PC-9 (cell line): ENCODE measurements at places on chromosomes 7 and 10. TPM values are rescaled to one million over a fixed set of nuclear protein-coding genes. Genes with fewer than 3 reads are reported as not detected.

- H3K4me1 ChIP-seq: no peaks in the 10 kb centered on the region
- H3K27ac ChIP-seq: no peak overlapping the region
- no peaks in the 10 kb centered on the region for H3K36me3 ChIP-seq
- no peak overlapping the region for H3K4me3 ChIP-seq
- H3K27me3 ChIP-seq: no peaks in the 10 kb centered on the region
Measured at GRCh38 chr7:139482662-139483466, 609 bp downstream of the KLRG2 start.

DNA sequence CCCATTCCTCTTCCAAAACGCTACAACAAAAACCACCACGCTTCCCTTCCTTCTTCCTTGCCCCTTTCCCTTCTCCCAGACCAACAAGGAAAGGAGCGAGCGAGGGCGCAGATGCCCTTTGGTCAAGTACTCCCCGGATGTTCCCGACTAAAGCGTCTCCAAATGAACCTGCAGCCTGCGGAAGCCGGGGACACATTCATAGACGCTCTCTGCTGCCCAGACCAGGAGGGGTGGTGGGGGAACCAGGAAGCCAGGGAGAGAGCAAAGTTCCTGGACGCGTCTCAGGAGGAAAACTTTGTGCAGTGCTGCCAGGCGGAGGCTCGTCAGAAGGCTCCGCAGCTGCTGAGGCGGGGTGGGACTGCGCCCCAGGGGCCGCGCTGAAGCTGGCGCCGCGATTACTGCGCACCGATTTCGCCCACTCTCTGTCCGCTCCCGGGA lies 754 bp downstream of the SEMA3D start:
- no peak overlapping the region for H3K27ac ChIP-seq
- peak overlapping the region; percentile 63 for H3K4me3 ChIP-seq
- no peaks in the 10 kb centered on the region for H3K36me3 ChIP-seq

- DNase-seq: no peak
- H3K4me1 ChIP-seq: no peaks in the 10 kb centered on the region
- no peaks in the 10 kb centered on the region for H3K36me3 ChIP-seq
Measured at GRCh38 chr7:4054158-4054557, 627.9 kb upstream of the FOXK1 start.

- no peaks in the 10 kb centered on the region for H3K36me3 ChIP-seq
- H3K4me1 ChIP-seq: no peaks in the 10 kb centered on the region
- DNase-seq: no peak
- H3K4me3 ChIP-seq: no peak overlapping the region
- no peak overlapping the region for H3K27ac ChIP-seq
- no peaks in the 10 kb centered on the region for H3K27me3 ChIP-seq
Measured at GRCh38 chr7:139576179-139576973, 52.9 kb downstream of the CLEC2L start.

DNA sequence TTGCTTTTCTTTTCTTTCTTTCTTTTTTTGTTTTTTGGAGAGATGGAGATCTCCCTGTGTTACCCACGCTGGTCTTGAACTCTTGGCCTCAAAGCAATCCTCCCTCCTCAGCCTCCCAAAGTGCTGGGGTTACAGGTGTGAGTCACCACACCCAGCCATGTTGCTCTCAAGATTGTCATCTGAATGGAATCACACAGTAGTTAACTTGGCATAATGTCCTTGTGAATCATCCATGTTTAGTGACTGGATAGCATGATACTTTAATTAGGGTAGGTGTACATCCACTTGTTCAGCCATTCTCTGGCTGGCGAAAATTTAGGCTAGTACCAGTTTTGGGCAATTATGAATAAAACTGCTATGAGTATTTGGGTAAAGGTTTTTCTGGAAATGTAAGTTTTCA lies 15.4 kb upstream of the GRB10 start:
- H3K4me3 ChIP-seq: no peak overlapping the region
- H3K4me1 ChIP-seq: peaks cover 13% of the 10 kb centered on the region
- peak; percentile 62 for DNase-seq
- H3K27ac ChIP-seq: no peak overlapping the region
- no peaks in the 10 kb centered on the region for H3K36me3 ChIP-seq

- H3K4me3 ChIP-seq: peak overlapping the region; percentile 83
- peaks cover 49% of the 10 kb centered on the region for H3K4me1 ChIP-seq
- DNase-seq: peak; percentile 23
- H3K27me3 ChIP-seq: no peaks in the 10 kb centered on the region
- peaks cover 9% of the 10 kb centered on the region for H3K36me3 ChIP-seq
- peak overlapping the region; percentile 68 for H3K27ac ChIP-seq
Measured at GRCh38 chr7:17299483-17299991, 1.1 kb downstream of the AHR start.

DNA sequence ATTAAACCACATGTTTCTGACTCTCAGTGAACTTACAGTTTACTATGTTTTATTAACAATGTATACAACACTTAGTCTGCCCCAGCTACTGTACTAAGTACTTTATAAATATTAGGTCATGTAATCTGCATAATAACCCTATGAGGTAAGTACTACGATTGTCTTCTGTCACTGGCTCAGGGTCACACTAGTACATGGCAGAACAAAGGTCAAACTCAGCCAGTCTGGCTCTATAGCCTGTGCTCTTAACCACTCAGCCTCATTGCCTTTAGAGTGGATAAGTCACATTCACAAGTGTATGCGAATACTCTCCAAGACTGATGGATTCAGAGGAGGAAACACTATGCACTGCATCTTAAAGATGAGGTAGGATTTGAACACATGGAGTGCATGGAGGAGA lies 252.3 kb downstream of the KCNMA1 start:
- no peak for DNase-seq
- H3K27ac ChIP-seq: no peak overlapping the region
- no peak overlapping the region for H3K4me3 ChIP-seq

DNA sequence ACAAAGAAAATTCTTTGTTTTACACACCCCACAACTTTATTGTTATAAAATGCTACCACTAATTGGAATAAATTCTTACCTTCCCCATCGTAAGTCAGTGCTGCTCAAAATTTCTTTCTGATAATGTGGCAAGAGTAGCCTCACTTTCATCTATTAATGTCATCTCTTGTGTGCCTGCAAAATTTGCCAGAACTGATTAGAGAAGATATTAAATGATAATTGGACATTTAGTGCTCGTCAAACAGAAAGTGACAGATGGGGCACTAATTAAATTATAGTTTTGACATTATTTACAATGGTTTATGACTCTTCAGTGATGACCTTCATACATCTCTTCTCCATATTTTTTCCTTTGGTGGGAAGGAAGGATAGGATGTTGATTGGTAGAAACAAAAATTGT lies 690.9 kb downstream of the NXPH1 start:
- no peak overlapping the region for H3K4me3 ChIP-seq
- H3K27ac ChIP-seq: no peak overlapping the region
- H3K36me3 ChIP-seq: no peaks in the 10 kb centered on the region
- no peaks in the 10 kb centered on the region for H3K27me3 ChIP-seq
- H3K4me1 ChIP-seq: no peaks in the 10 kb centered on the region
- no peak for DNase-seq

- H3K36me3 ChIP-seq: 0 out of 2 replicates have a peak, but pooled peaks cover 11% of the 10 kb centered on the region
- no peak overlapping the region for H3K4me3 ChIP-seq
- H3K4me1 ChIP-seq: no peaks in the 10 kb centered on the region
- DNase-seq: no peak
Measured at GRCh38 chr7:114934713-114935112, 12.8 kb downstream of the MDFIC start.

GRCh38 chr10:124236816-124237215 lies 143.4 kb upstream of the CHST15 start:
- no peaks in the 10 kb centered on the region for H3K4me1 ChIP-seq
- H3K27ac ChIP-seq: no peak overlapping the region
- H3K4me3 ChIP-seq: no peak overlapping the region
- no peaks in the 10 kb centered on the region for H3K27me3 ChIP-seq

- H3K27me3 ChIP-seq: no peaks in the 10 kb centered on the region
- no peaks in the 10 kb centered on the region for H3K36me3 ChIP-seq
- H3K27ac ChIP-seq: no peak overlapping the region
- no peaks in the 10 kb centered on the region for H3K4me1 ChIP-seq
Measured at GRCh38 chr10:75386128-75386527, 15.4 kb downstream of the ZNF503 start.

DNA sequence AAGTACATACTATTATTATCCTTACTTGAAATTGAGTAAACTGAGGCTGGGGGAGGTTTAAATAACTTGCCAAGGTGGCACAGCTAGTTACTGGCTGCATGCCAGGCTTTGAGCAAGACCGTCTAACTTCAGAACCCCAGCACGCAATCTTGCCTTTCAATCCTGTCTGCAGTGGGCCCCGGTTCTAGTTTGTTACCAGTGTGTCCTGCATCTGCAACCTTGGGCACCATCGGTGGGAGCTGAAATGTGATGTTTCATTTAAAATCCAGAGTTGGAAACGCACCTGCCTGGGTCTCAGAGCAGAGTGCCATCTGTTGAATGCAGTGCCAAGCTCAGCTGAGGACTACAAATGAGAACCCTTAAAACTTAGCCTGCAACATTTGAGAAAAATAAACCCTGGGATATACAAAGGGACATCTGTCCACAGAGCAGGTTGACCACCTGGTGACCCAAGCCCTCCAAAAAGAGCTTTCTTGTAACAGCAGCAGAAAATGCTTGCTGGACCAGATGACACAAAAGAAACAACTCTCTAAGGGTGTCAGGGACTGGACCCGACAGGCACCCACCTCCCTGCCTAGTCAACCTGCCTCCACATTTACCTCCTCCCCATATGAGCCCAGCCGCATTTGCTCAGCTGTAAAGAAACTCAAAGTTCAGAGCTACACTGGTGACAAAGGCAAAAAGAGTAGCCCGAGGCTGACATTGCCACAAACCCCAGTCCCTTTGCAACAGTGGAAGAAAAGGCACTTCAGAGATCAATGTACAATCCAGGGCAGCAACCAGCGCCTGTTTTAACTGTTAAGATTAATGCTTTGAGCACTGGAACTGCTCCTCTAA lies 1.7 kb downstream of the SH3PXD2A start:
- no peak overlapping the region for H3K27ac ChIP-seq
- H3K27me3 ChIP-seq: no peaks in the 10 kb centered on the region
- H3K4me3 ChIP-seq: no peak overlapping the region; the same call in 1 of the 2 replicates
- no peak for DNase-seq

GRCh38 chr7:7452119-7452518 lies 83.6 kb downstream of the COL28A1 start:
- H3K4me3 ChIP-seq: no peak overlapping the region
- H3K36me3 ChIP-seq: no peaks in the 10 kb centered on the region
- no peaks in the 10 kb centered on the region for H3K4me1 ChIP-seq
- DNase-seq: no peak
- no peak overlapping the region for H3K27ac ChIP-seq

DNA sequence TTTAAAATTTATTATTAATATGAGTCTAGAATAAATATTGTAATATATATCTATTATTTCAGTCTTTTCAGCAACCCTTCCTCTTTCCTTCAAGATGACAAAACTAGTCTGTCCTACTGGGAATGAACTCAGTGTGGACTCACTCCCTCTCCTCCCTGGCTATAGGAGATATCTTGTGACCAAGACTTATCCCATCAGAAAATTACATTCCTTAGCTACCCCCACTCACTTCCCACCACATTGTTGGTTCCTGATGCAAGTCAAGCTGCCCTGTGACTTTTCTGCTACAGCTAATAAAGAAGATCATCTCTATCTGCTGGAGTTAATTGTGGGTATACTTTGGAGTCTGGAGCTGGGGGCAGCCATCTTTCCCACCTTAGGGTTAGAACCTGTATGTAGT lies 28.0 kb upstream of the MCU start:
- H3K27me3 ChIP-seq: no peaks in the 10 kb centered on the region
- H3K4me3 ChIP-seq: no peak overlapping the region
- peaks cover 33% of the 10 kb centered on the region for H3K4me1 ChIP-seq
- no peak for DNase-seq
- no peaks in the 10 kb centered on the region for H3K36me3 ChIP-seq

DNA sequence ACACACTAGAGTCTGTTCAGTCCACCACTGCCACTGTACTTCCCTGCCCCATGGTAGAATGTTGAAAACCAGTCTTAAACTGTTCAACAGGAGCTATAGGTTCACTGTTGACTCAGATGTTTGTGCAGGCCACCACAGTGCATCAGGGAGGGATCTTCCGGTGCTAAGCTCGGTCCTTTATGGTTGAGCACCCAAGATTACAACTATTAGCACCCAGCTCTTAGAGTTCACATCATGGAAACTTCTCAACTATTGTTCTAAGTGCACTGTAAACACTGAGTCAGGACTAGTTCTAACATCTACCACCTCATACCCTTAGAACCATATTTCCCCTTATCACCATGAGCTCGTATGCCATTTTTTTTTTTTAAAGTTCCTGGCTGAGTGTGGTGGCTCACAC lies 97.1 kb upstream of the MXI1 start:
- no peak overlapping the region for H3K4me3 ChIP-seq
- H3K36me3 ChIP-seq: no peaks in the 10 kb centered on the region
- H3K27me3 ChIP-seq: no peaks in the 10 kb centered on the region
- H3K27ac ChIP-seq: no peak overlapping the region

DNA sequence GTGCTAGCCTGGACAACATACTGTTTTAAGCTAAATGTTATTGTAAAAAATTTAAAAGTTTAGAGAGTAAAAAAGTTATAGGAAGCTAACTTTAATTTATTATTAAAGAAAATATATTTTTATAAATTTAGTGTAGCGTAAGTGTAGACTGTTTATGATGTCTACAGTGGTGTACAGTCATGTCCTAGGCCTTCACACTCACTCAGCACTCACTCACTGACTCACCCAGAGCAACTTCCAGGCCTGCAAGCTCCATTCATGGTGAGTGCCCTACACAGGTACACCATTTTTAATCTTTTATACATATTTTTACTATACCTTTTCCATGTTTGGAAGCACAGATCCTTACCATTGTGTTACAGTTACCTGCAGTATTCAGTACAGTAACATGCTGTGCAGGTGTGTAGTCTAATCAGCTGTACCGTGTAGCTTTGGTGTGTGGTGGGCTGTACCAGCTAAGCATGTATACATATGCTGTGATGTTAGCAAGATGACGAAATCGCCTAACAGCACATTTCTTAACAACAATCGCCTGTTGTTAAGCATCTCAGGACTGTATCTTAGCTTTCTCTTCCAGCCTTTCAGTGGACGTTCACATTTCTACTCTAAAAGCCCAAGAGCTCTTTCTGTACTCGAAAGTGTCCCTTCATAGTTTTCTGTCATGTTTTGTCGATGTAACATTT lies 12.5 kb downstream of the RNF32 start:
- DNase-seq: no peak
- H3K27ac ChIP-seq: no peak overlapping the region
- H3K36me3 ChIP-seq: no peaks in the 10 kb centered on the region
- H3K4me3 ChIP-seq: no peak overlapping the region
- H3K4me1 ChIP-seq: no peaks in the 10 kb centered on the region
- 0 out of 2 replicates have a peak, but pooled peaks cover 4% of the 10 kb centered on the region for H3K27me3 ChIP-seq

GRCh38 chr10:69383558-69383957 lies 33.2 kb downstream of the TACR2 start:
- DNase-seq: no peak
- H3K27me3 ChIP-seq: no peaks in the 10 kb centered on the region
- peaks cover 29% of the 10 kb centered on the region for H3K36me3 ChIP-seq
- H3K4me3 ChIP-seq: no peak overlapping the region
- H3K27ac ChIP-seq: no peak overlapping the region
- H3K4me1 ChIP-seq: peaks cover 59% of the 10 kb centered on the region

Gene PROSER2
- 66.6 and 87.5 TPM in 2 replicates for total RNA-seq

Gene LLCFC1
- not detected in 2 replicates for total RNA-seq

Gene MOGAT3
- total RNA-seq: not detected in 2 replicates

Gene NPY4R
- total RNA-seq: 2.9 and 3.1 TPM in 2 replicates

Gene CEP55
- total RNA-seq: 29.6 and 38.9 TPM in 2 replicates

Gene CCNJ
- total RNA-seq: 2.5 TPM in 2 replicates

Gene GNAT3
- total RNA-seq: not detected in 2 replicates

Gene ENTPD1
- total RNA-seq: not detected in 2 replicates

Gene NYAP1
- 1.3 and 1.9 TPM in 2 replicates for total RNA-seq

Gene ACSM6
- not detected in 2 replicates for total RNA-seq

Gene SERPINE1
- 36.2 and 45.8 TPM in 2 replicates for total RNA-seq
